ENCODE measurements at places on chromosomes 4 and X.
A peak's percentile ranks its signal among the peaks of the same experiment; 100 is the strongest.

DNA sequence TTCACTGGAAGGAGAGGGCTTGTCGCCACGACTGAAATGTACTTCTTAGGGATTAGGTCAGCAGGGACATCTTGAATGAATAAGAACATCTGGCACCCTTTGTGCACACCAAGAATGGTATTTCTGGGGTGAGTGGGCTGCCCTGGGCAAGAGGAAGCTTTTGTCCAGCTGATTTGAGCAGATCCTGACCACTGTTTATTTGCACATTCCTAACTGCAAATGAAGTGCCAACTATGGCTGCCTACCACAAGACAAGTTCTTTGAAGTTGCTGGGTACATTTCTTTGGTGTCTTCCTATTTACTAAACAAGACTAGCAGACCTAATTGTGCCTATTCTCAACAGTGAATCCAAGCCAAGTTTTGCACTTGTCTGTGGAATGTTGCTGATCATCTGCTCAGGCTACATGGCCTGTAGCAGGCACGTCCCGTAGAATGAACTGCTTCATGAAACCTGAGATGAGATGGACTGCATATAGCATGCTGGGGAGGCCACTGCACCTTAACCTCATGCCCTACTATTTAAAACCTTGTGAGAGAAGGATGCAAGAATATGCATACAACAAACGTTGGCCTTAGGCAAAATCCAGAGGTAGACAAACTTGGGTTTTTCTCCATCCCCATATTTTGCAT, 45.0 kb downstream of the PIR start:
- DNase-seq: no peak

DNA sequence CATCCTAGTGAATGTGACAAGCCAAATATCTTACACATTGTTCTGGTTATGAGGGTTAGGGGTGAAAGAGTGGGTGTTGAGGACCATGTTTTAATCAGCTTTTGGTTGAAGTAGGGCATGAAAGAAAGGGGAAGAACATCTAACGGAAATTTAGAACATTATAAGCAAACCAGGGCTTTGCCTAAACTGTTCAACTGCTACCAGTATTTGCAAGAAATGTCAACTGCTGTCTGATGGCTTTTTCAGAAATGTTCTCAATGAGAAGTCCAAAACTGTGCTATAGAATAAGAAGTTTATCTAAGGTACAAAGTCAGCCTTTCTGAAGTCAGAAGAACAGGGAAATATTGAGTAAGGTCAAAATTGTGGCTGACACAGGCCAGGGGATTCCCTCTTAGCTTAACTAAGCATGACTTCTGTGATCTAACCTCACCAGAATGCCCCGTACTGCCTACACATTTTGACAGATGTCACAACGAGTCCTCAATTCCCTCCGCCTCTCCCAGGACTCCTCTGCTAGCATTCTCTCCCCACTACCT, 67.1 kb downstream of the DTHD1 start:
- DNase-seq: no peak

DNA sequence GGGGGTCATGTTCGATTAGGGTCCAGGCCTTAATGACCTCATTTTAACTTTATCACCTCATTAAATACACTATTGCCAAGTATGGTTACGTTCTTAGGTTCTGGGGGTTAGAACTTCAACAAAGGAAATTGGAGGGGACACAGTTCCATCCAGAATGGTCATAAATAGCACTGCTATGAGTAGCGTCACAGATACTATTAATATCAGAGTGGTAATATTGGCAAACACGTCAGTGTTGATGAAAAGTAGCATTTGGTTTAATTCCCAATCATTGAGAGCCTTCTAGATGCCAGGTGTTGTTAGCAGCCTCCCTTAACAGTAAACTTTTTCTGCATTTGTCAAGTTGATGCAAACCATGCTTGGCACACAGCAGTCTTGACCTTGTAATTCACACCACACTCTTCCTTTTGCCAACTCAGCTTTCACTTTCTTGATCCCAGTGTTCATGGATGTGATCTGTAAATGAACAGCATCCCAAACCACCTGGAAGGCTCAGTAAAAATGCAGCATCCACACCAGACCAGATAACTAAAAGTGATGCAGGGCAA, 912.5 kb upstream of the TENM3 start:
- DNase-seq: no peak

- no peak for DNase-seq
Observed at GRCh38 chrX:29348288-29348687, 761.0 kb downstream of the IL1RAPL1 start.

GRCh38 chrX:152824841-152825374, 5.6 kb downstream of the CETN2 start:
- DNase-seq: no peak

GRCh38 chr4:147994076-147994475, 262.2 kb downstream of the ARHGAP10 start:
- DNase-seq: no peak

- no peak for DNase-seq
Observed at GRCh38 chrX:153474718-153475117, 4.3 kb upstream of the HAUS7 start.

DNA sequence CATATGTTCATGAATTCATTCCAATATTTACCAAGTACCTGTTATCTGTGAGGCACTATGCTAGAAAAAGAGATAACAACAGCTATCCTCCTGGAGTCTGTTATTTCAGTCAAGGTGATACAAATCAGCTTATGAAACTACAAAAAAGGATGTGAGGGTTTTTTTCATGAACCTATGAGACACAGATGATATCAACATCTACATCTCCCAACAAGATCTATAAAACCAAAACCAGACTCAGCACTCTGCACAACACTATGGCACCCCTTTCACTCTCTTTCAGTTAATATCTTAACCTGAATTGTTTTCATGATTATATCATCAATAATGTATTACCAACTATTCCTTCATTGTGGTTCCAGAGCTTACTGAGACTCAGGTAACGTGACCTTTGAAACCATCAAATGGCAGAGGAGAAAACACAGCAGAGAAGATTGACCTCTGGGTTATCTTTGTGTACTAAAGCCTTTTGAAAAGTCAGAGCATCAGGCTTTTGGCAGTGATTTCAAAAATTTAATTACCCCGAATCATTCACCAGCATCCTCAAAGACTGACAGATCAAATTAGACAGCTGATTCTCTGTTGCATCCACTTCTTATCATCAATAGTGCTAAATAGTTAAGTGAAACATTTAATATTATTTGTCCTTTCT, 244.6 kb upstream of the FTHL17 start:
- no peak for DNase-seq

DNA sequence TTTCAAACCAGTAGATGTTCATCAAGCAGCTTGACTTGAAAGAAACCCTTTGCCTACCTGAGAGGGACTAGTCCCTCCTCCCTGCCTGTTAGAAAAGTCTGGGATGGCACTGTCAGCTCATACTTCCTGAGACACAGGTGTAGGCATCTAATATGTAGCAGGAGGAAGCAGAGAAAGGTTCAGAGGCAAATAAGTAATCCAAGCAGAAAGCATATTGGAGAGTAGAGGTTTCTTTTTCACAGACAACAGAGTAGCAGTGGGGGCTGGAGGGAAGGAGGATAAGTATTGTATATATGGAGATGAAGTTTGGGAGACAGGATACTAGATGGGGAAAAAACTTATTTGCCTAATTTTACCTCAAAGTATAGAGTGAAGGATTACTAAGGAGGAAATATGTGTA, 81.5 kb downstream of the FNIP2 start:
- no peak for DNase-seq

GRCh38 chr4:120005076-120005475, 61.6 kb downstream of the MAD2L1 start:
- DNase-seq: no peak

DNA sequence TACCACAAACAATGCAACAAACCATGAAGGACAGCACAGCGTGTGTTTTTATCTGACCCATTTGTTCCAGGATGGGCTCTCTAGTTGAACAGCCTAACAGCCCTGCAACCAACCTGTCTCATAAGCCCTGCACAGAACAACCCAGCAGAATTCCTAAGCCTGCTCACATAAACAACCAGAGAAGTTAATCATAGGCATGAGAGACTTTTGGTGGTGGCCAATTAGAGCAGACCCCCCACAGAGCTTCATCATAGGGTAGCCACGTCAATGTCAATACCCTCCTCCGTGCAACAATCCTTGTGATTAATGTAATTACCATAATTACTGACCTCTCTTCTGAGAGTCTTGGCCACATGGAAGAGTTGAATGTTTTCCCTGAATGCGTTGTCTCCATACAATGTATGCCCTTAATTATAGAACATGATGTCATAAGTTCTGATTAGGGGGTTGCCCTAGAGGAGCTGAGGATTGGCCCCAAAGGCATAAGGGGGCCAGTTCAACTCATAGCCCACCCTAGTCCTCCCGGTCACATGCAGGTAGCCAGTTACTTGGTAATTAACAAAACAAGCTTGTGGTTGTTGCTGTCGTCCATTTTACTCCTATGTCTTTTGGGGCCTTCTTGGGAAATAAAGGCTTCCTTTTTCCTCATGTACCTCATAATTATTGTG, 92.7 kb downstream of the SYNPO2 start:
- no peak for DNase-seq

- no peak for DNase-seq
Observed at GRCh38 chrX:133254666-133255065, 36.5 kb upstream of the TFDP3 start.

- DNase-seq: no peak
Observed at GRCh38 chr4:37324546-37324945, 80.0 kb downstream of the NWD2 start.

DNA sequence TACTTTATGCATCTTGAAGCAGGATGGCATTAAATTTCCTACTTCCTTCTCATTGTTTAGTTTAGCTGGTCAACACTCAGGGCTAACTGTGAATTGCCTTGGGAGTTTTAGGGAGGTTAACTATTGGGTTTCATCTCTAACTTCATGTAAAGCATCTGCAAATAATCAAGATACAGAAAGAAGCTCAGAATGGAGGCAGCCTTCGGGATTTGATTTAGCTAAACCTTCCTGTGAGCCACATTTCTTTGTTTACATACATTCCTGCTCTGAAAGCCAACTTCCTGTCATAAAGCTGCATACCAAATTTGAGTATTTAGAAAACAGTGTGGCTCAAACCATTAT, 131.7 kb upstream of the PCDH18 start:
- DNase-seq: peak; percentile 90
